ENCODE measurements at places on chromosomes 4 and X.

DNA sequence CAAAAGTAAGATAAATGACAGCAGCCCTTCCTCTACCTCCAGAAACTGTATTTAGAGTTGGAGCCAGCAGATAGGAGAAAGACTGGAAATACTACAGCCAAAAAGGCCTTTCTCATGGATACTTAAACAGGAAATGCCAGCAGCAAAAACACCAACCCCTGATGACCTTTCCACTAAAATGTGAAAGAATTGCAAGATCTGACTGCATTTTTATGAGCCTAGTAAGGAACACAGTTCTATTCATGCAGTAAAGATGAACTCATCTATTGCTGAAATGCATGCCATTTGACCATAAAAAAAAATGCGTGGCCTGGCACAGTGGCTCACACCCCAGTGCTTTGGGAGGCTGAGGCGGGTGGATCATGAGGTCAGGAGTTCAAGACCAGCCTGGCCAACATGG is 19.9 kb downstream of the ABCG2 start:
- no peak for DNase-seq

DNA sequence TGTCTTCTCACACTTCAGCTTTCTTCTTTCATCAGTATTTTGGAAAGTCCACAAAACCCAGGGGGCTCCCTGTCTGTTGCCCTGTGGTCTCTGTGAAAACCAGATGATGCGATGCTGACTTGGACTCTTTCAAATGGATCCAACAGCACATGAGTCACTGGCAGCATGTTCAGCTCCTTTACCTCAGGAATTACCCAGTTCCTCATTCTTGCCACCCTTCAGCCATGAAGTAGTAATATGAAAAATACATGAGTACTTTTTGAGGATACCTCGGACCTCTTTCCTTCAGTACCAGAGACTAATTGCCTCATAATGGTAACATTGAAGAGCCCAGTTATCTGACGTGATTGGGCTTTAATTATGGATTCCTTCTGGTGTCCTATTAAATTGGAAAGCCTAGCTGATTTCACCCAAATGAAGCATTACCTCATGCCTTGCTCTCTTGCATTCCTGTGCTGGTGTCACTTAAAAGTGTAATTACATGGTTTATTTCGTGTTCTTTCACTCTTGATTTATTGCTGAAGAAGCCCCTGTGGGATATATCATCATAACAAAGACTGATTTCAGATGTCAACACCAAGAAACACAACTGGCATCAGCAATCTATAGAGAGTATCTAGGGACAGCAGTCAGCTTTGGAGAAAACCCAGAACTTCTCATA is 63.4 kb downstream of the NFKB1 start:
- no peak for DNase-seq

DNA sequence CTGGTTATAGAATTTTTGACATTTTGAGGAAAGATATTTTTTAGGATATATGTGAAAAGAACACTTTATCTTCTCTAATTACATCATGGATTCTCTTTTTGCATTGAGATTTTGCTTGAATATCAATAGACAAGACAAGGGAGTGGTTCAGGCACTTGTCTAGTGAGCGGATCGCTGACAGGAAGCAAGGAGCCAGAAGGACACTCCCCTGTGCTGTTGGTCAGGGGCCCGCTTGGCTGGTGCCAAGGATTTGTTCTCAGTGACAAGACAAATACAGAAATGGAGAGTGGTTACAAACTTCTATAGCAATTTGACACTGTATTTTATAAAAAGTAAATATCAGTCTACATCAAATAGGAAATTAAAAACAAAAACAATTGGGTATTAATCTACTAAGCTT is 60.0 kb downstream of the SLC9B1 start:
- DNase-seq = no peak

- no peak for DNase-seq
Measured at GRCh38 chr4:67933038-67933437, 30.3 kb downstream of the TMPRSS11A start.

DNA sequence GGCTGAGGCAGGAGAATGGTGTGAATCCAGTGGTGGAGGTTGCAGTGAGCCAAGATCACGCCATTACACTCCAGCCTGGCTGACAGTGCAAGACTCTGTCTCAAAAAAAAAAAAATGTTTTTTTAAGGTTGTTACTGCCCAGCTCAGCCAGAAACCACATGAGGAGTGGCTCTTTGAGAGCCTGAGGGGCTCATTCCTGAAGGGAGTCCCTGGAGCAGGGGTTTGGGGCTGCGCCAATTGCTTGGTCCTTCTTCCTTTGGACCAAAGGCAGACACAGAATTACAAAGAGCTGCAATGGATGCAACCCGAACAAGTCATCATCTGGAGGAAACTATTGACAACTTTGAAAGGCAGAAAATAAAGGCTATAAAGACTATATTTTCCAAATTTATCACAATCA is 60.6 kb upstream of the WWC2 start:
- no peak for DNase-seq

- DNase-seq = no peak
Measured at GRCh38 chr4:25346913-25347312, 30.1 kb upstream of the ANAPC4 start.

DNA sequence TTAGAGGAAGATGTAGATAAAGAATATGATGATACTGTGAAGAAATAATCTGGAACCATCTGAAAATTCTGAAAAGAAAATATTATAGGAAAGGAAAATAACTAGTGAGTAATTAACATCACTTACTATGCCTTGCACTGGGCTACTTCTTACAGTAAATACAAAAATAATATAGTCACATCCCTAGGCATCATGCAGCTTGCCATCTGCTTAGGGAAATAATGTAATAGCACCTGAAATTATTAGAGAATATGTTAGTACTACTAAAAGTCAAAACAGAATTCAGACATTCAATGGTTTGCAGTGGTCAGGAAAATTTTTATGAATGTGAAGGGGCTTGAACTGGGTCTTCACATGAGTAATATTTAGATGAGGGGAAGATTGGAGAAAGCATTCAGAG is 272.2 kb upstream of the EMCN start:
- no peak for DNase-seq

DNA sequence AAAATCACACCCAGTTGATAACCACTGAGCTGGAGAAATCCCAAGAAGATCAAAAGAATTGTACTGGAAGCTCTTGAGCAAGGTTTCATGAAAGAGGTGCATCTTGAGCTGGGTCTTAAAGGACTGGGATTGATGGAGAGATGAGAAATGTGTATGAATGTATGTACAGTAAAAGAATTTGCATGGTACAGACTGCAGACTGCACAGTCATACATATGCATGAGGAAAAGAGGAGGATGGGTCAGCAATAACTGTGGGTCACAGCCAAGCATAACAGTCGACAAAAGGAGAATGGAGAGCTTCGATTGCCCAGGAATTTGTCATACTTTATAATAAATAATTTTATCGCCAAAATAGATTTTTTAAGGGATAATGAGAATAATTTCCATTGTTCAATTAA is 4.8 kb upstream of the RELL1 start:
- no peak for DNase-seq

DNA sequence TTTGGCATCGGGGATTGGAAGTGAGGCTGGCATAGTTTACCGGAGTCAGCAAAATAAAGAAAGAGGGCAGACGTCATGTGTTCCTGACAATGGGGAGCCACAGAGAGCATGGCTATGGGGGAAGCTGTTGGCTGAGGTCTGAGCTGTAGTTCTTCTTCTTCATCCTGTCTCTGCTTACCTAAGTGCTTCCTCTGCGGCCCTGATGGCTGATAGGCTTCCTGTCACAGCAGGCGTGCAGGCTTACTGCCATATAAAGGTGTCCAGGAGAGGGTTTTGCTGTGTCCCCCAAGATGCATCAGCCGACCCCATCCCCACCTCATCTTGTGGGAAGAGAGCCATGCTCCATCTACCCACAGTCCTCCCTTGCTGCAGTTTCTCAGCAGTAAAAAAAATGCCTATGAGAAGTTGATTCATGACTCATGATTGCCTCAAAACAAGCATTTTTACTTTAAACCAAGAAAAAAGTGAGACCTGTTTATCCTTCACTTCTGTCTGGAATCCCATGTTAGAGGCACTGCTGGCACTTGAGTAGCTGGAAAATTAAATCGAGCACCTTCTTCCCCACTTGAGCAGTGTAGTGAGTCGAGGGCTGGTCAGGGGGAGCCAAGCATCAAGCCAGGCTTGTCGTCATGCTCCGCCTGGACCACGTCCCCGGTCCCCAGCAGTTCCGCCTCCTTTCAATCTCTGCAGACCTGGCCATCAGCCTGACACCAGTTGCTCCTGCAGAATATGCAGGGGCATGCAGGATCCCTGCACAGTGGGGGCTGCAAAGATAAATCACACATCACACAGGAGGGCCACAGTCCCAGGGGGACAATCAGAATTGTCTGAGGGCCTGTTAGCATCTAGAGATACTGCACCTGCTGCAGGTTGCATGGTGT is 237.8 kb downstream of the EVC2 start:
- DNase-seq = no peak

- DNase-seq = no peak
Measured at GRCh38 chr4:187069398-187069797, 345.7 kb upstream of the FAT1 start.

DNA sequence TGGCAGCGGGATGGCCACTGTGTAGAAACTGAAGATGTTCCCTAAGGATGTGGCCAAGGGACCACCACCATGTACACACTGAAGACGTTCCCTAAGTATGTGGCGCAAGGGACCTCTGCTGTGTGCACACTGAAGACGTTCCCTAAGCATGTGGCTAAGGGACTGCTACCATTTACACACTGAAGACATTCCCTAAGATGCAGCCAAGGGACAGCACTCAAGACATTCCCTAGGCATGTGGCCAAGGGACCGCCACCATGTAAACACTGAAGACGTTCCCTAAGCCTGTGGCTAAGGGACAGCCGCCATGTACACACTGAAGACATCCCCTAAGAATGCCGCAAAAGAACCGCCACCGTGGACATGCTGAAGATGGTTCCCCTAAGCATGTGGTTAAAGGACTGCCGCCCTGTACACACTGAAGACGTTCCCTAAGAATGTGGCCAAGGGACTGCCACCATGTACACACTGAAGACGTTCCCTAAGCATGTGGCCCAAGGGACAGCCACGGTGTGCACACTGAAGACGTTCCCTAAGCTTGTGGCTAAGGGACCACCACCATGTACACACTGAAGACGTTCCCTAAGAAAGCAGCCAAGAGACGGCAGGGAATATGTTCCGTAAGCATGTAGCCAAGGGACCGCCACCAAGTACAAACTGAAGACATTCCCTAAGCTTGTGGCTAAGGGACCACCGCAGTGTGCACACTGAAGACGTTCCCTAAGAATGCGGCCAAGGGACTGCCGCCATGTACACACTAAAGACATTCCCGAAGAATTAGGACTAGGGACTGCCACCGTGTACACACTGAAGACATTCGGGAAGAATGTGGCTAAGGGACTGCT is 43.3 kb downstream of the DHRSX start:
- DNase-seq = no peak

- no peak for DNase-seq
Measured at GRCh38 chr4:7755561-7755960, 184.1 kb downstream of the AFAP1 start.

Measured in vagina (tissue), 2 donors.